Kidney (tissue), 22 donors: ENCODE measurements at places on chromosomes 1 and 21.

- DNase-seq = no peak
Measured at GRCh38 chr1:58882322-58882948, 98.6 kb upstream of the JUN start.

DNA sequence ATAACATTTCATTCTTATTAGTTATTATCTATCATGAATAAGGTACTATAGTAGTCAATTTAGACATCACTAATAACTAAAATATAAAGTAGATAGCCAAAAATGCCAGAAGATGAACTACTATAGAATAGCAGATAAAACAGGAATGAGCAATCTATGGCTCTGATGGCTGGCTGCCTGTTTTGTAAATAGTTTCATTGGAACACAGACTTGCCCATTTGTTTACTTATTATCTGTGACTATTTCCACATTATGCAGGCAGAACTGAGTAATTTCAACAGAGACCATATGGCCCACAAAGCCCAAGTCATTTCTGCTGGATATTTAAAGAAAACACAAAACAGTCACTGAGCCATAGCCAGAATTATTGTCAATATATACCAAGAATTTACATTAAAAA, 222.1 kb downstream of the COL24A1 start:
- no peak for DNase-seq

- peak; percentile 30 for DNase-seq
Measured at GRCh38 chr1:246067432-246068216, 439.5 kb downstream of the SMYD3 start.

DNA sequence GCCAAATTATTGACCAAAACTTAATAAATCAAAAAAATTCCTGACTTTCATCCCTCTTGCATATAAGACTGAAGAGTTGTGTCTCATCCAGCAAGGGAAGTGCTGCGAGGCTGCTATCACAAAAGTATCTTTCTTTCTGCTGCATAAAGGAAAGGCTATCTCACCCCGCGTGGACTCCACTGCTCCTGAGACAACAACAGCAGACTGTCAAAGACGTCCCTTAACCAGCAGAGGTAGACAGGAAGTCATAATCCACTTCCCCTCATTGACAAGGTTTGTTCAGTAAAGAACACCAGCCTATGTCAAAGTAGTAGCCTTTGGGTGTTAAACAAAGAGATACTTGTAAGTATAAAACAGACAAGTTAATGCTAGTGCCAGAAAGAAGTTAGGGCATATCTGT, 29.4 kb downstream of the VPS26C start:
- no peak for DNase-seq

DNA sequence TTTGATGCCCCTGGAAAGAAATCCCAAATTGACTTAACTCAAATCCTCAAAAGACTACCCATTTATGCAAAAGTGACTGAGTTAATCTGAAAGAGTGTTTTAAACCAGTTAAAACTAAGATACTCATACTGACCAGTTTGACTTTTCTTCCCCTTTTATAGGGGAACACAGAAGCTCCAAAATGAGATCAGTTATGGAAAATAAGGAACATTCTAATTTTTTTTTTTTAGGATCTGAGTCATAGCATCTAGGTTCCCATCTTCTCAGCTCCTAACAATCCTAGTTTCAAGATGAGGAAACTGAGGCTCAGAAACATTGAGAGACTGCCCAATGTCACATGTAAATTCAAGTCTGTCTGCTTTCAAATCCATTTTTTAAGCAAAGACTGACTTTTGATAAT, 231.1 kb upstream of the RUNX1 start:
- DNase-seq = no peak

DNA sequence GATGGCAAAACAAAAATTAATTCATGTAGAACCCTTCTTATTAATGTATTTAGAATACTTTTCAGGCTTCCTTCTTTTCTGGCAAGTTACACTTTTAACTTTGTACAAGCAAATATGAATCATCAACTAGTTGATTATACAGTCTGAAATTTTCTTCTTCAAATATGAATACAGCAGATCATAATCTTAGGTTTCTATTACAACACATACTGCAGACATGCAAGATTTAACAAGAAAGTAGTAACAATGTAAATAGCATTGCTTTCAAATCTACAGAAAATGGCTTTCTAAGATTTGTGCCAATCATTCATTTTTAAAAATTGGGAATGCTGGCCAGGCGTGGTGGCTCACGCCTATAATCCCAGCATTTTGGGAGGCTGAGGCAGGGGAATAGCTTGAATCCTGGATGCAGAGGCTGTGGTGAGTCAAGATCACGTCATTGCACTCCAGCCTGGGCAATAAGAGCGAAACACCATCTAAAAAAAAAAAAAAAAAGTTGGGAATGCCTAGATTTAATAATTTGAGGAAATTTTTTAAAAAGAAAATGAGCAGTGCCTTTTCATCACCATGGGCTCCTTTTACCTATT, 68.4 kb upstream of the DPYD start:
- DNase-seq = no peak

GRCh38 chr1:110462964-110463363, 12.0 kb downstream of the PROK1 start:
- DNase-seq = no peak

DNA sequence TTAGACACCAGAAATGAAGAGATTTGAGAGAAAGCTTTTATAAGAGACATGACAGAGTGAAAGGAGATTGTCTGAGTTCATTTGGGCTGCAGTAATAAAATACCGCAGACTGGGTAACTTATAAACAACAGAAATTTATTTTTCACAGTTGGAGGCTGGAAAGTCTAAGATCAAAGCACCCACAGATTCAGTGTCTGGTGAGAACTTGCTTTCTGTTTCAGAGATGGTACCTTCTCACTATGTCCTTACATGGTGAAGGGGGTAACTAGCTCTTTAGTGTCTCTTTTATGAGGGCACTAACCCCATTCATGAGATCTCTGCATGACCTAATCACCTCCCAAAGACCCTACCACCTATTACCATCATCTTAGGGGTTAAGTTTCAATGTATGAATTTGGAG, 30.9 kb upstream of the FCRL4 start:
- no peak for DNase-seq

DNA sequence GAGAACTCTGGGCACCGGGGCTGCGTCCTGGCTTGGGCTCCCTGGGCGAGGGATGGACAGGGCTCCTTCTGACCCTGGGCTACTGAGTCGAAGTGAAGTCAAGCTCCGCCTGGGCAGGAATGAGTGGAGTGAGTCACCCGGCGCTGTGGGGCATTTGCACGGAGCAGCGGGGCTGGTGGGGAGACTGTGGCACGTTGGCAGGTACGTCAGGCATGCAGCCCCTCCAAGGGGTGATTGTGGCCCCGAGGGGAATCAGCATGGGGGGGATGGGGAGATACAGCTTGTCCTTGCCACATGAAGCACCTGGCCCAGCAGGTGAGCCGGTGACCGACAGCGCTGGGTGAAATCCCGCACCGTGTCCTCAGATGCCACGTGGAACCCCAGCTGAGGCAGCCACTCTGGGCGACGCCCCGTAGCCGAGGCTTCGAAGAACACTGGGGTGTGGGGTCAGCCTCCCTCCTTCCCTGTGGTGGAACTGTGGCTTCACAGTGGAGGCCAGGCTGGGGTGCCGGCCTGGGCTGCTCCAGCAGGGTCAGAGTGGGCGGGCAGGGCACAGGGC, 62.3 kb downstream of the COL18A1 start:
- DNase-seq = no peak

DNA sequence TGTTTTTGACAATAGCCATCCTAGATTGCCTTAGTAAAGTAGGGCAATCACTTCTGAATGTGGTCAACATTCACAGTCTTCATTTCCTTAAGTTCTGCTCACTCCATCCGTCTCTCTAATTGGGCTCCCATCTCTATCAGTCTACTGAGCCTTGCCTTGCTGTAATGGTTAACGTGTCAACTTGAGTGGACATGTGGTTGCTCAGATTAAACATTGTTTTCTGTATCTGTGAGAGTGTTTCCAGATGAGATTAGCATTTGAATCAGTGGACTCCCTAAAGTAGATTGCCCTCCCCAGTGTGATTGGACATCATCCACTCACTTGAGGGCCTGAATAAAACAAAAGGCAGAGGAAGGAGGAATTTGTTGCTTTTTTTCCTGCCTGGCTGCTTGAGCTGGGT, 26.4 kb downstream of the C1orf216 start:
- DNase-seq = no peak

DNA sequence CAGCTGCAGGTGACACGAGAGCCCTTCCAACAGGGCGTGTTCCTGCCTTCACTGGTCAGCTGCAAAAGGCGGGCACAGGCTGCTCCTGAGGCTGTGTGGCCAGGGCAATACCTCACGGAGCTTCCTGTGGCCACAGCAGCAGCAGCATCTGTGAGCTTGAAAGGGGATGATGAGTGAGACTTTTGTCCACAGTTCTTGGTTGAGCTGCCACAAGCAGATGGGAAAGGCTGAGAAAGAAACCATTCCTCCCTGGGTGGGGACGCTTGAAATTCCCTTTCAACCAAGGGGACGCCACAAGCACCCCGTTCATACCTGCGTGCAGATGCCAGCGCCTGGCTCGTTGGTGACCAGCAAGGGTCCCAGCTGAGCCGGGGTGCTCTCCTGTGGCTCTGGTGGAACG, 37.6 kb downstream of the B3GALT5 start:
- DNase-seq = no peak

- no peak for DNase-seq
Measured at GRCh38 chr1:95863086-95863485, 629.1 kb downstream of the RWDD3 start.

DNA sequence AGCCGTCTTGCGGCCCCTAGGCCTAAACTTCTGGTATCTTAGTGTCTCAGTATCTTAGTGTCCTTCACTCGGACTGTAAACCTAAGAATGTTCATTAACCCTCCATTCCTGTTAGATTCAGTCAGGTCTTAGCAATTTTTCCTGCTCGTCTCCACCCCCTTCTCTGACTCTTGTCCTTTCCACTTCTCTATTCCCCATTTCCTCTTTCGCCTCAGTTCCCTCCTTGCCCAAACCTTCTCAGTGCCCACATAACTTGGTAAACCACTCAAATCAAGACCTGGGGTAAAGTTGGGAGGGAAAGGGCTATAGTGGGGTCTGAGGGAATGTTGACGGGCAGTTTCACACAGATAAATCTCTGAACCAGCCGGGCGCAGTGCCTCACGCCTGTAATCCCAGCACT, 726 bp upstream of the FCER1G start:
- DNase-seq = no peak

DNA sequence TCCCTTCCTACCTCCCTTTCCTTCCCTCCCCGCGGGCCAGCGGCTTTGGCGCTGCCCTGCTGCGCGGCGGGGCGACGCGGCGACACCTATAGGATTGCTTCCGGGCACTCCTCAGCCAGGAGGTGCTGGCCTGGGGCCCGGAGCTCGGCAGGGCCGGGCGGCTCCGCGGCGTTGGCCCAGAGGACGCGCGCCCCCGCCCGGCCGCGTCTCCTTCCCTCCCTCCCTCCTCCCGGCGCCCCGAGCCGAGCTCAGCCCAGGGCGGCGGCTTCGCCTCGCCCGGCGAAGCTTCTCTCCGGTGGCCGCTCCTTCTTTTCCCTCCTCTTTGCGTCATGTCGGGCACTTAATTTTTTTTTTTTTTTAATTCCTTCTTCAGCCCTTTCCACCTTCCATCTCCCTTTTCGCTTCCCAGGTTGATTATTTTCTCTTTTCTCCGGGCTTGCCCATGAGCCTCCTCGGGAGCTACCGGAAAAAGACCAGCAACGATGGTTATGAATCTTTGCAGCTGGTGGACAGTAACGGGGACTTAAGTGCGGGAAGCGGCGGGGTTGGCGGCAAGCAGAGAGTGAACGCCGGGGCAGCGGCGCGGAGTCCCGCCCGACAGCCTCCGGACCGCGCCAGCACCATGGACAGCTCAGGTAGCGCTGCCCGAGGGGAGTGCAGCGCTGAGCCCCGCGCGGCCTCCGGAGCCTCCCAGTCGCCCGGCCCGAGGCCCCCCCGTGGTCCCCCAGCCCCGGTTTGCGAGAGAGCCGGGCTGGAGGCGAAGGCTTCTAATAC, at the start of gene DNAJC6:
TSS of gene DNAJC6 (plus strand) at position 240 of the 774 bp plus-strand sequence. CDS start at position 443, 203 bp downstream.
- DNase-seq = peak; percentile 87

DNA sequence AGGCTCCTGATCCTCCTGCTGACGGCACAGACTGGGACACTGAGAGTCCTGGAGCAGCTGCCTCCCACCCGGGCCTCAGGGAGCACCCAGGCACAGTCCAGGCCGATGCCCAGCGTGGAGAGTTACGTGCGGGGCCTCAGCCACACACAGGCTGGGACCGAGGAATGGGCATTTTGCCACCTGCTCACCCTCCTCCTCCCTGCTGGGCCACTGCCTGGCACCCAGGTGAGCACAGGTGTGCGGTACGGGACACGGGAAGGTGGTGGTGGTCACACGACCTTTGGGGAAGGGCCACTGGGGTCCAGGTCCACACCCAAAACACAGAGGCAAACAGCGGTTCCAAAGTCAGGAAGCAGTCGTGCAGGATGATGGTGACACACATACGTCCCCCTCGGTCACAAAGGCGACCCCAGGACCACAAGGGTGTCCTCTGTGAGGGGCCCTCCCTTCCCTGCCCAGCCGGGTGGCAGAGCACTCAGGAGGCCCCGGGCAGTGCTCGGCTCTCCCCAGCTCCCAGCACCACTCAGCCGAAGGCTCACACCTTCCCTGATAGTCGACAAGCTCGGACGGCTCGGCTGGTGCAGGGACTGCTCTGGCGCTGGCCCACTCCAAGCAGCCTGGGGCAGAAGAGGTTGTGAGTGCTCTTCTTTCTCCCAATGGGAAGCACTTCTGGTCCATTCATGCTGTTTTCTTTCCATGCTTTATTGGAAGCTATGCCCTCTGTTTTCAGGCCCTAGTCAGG, 14.3 kb downstream of the MORN1 start:
- peak; percentile 69 for DNase-seq

- no peak for DNase-seq
Measured at GRCh38 chr1:201138311-201138840, 11.4 kb upstream of the ASCL5 start.

DNA sequence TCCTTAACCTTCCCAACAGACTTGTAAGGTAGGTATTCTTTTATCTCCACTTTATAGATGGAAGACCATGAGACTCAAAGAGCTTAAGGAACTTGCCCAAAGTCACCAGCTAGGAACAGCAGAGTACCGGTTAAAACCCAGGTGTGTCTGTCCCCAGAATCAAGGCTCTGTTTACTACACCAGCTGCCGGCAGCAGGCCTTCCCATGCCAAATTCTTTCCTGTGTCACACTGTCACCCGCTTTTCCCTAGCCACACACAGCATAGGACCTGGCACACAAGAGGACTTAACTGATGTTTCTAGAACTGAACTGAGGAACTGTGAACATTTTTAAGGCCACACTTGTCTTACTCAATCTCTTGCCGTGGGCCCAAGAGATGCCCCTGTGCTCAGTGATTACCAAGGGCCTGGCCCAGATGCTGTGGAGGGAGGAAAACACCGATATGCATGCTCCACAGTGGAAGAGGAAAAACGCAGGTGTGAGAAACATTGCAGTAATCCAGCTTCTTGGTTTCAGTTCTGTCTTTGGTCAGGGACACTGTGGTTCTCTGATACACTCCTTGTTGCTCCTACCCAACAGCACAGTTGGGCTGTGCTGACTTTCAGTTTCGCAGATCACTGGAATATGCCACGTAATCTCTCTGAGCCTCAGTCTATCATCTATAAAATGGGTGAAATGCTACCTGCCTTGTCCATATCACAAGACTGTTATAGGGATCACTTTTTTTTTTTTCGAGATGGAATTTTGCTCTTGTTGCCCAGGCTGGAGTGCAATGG, 13.9 kb upstream of the LY9 start:
- no peak for DNase-seq

GRCh38 chr1:162987866-162988265, 81.3 kb upstream of the RGS4 start:
- no peak for DNase-seq

- no peak for DNase-seq
Measured at GRCh38 chr1:72435025-72435424, 152.7 kb upstream of the NEGR1 start.

GRCh38 chr1:13892671-13893325, 192.8 kb downstream of the PRDM2 start:
- peak; percentile 44 for DNase-seq
